ENCODE measurements at places on chromosomes 2 and 18. TPM values are rescaled to one million over a fixed set of nuclear protein-coding genes. Genes with fewer than 3 reads are reported as not detected.
A peak's percentile ranks its signal among the peaks of the same experiment; 100 is the strongest.

DNA sequence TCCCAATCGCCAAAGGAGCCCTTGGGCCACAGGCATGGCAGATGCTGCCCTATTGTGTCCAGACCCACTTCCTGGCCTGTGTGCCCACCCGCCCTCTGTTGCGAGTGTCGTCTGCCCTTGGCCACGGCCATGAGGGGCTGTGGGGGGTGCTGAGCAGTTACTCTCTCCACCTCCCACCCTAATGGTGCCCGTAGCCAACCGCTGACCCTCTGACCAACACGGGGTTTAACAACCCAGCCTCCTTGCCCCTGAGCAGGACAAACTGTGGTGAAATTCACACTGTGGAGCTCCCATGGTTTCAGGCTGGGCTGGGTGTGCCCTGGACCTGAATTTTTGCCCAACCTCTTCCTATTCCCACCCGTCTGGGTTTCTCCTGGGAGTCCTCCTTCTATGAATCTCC lies 145.7 kb upstream of the HDAC4 start:
- H3K27me3 ChIP-seq, result no peaks in the 10 kb centered on the region
- H3K4me1 ChIP-seq, result no peaks in the 10 kb centered on the region
- H3K36me3 ChIP-seq, result no peaks in the 10 kb centered on the region
- no peak overlapping the region for H3K4me3 ChIP-seq

DNA sequence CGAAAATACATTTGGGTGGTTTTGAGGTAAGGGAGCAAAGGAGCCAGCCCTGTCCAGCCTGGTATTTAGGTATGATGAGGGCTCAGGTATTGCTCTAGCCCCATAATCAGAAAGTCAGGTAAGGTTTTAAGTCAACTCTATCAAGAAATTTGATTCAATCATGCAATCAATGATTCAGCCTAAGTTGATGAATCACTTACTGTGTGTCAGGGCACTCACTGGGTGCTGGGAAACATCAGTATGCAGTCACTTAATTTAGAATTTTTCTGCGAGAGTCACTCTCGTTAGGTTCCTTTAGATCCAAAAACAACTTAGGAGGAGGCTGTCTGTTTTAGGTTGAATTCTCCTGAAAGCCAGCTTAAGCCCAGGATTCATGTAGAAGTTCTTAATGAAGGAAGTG lies 17.7 kb upstream of the SERPINB2 start:
- no peaks in the 10 kb centered on the region for H3K27me3 ChIP-seq
- no peak for DNase-seq
- H3K4me1 ChIP-seq, result no peaks in the 10 kb centered on the region
- H3K36me3 ChIP-seq, result no peaks in the 10 kb centered on the region
- H3K27ac ChIP-seq, result no peak overlapping the region

DNA sequence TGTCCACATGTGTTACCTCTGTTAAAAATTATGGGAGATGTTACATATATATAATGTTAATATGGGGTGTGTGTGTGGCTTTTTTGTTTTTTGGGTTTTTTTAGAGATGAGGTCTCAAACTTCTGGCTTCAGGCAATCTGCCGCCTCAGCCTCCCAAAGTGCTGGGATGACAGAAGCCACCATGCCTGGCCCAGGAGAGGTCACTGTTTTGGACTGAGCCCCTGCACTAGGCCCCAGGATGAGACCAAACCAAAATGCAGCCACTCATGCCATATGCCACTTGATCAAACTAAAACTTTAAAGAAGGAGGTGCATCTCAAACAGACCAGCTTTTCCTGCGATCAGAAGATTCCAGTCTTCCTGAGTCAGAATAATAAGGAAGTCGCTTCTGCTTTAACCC lies 2.5 kb downstream of the ADI1 start:
- H3K4me1 ChIP-seq, result peaks cover 26% of the 10 kb centered on the region
- peaks cover 47% of the 10 kb centered on the region for H3K36me3 ChIP-seq
- no peak for DNase-seq
- no peak overlapping the region for H3K4me3 ChIP-seq
- H3K27me3 ChIP-seq, result no peaks in the 10 kb centered on the region
- H3K27ac ChIP-seq, result no peak overlapping the region

DNA sequence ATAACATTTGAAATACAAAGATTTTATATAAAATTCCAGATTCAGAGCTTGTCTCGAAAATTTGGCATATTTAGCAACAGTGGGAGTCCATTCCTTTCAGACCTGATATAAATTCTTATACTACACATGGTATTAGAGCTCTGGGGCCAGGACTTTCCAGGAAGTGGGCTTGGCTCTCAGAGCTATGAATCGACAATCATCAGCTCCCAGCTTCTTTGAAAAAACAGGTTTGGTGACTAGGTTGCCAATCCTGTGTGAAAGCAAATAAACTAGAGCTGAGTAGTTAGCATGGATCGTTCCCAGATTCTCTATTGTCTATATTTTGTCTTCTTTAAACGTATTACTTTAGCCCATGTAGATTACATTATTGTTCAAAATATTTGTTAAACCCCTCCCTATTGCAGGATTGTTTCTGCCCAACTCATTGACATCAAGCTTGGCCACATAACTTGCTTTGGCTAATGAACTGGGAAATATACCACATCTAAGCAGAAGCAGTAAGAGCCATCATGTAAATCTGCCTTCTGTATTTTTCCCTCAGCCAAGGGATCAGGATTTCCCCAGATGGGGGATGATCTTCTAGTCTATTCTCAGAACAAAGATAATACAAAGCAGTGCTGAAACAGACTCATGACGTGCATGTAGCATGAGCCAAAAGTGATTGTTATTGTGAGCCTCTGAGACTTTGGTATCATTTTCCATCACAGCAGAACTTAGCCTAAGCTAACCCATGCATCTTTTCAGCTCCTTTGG lies 105.4 kb downstream of the KCNH7 start:
- no peak overlapping the region for H3K4me3 ChIP-seq
- DNase-seq, result no peak
- H3K4me1 ChIP-seq, result no peaks in the 10 kb centered on the region

GRCh38 chr18:22528291-22528690 lies 110.6 kb upstream of the CTAGE1 start:
- no peak for DNase-seq
- H3K27me3 ChIP-seq, result no peaks in the 10 kb centered on the region
- no peak overlapping the region for H3K27ac ChIP-seq

GRCh38 chr18:28478531-28478930 lies 301.6 kb upstream of the CDH2 start:
- H3K4me1 ChIP-seq, result no peaks in the 10 kb centered on the region
- H3K36me3 ChIP-seq, result no peaks in the 10 kb centered on the region
- no peak overlapping the region for H3K27ac ChIP-seq

DNA sequence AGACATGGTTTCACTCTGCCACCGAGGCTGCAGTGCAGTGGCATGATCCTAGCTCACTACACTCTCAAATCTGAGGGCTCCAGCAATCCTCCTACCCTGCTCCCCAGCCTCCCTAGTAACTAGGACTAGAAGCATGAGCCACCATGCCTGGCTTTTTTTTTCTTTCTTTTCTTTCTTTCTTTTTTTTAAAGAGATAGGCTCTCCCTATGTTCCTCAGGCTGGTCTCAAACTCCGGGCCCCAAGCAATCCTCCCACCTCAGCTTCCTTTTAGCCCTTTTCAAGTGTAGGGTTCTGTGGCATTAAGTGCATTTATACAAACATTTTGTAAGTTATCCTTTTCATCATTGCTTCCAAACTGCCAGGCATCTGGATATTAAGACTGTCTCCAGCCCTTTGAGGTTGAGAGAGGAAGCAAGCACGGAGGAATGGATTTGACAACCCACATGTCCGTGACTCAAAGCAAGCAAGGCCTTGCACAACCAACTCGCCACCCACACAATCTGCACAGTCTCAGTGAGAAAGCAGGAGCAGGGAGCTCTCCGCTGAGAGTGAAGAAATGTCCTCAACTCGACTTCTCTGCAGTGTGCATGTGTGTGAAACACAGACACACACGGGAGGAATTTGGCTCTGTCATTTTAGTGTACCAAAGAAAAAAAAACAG lies 65.6 kb downstream of the ATP8B1 start:
- no peak for DNase-seq
- H3K4me1 ChIP-seq, result no peaks in the 10 kb centered on the region
- H3K36me3 ChIP-seq, result no peaks in the 10 kb centered on the region
- H3K27me3 ChIP-seq, result no peaks in the 10 kb centered on the region
- no peak overlapping the region for H3K4me3 ChIP-seq

DNA sequence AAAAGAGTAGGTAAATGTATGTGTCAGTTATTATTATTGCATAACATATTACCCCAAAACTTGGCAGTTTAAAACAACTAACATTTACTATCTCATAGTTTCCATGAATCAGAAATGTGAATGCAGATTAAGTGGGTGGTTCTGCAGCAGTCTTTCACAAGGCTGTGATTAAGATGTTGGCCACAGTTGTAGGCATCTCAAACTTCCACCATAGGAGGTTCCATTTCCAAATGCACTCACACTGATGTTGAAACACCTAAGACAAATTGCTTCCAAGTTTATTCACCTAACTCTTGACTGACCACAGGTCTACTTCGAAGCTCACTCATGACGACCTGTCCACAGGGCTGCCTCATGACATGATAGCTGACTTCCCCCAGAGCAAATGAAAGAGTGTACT lies 360.8 kb downstream of the GRB14 start:
- H3K36me3 ChIP-seq, result no peaks in the 10 kb centered on the region
- no peak for DNase-seq

- H3K4me3 ChIP-seq, result no peak overlapping the region
- H3K27ac ChIP-seq, result no peak overlapping the region
These were observed 9.3 kb upstream of the MPP4 start for GRCh38 chr2:201707753-201708152.

- DNase-seq, result no peak
- no peak overlapping the region for H3K4me3 ChIP-seq
- no peaks in the 10 kb centered on the region for H3K27me3 ChIP-seq
- no peaks in the 10 kb centered on the region for H3K36me3 ChIP-seq
These were observed 120.0 kb upstream of the EPC2 start for GRCh38 chr2:148524519-148524919.

DNA sequence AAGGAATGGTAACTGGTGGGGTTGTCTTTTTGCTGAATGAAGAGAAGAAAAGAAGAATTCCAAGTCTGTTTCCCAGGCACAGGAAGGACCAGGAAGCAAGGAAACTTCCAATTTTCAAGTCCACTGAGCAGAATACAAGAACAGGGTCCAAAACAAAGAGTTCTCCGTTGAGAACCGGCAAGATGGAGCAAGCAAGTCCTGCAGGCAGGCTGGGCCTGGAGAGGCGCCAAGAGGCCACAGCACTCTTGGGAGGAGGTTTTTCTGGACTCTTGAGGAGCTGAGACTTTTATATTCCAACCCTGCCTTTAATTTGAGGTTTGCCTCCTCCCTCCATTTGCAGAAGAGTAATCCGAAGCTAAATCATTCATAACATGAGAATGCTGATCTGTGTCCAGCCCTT lies 224.5 kb downstream of the IKZF2 start:
- no peaks in the 10 kb centered on the region for H3K36me3 ChIP-seq
- no peaks in the 10 kb centered on the region for H3K4me1 ChIP-seq
- no peak for DNase-seq
- H3K27me3 ChIP-seq, result no peaks in the 10 kb centered on the region
- H3K4me3 ChIP-seq, result no peak overlapping the region
- no peak overlapping the region for H3K27ac ChIP-seq

DNA sequence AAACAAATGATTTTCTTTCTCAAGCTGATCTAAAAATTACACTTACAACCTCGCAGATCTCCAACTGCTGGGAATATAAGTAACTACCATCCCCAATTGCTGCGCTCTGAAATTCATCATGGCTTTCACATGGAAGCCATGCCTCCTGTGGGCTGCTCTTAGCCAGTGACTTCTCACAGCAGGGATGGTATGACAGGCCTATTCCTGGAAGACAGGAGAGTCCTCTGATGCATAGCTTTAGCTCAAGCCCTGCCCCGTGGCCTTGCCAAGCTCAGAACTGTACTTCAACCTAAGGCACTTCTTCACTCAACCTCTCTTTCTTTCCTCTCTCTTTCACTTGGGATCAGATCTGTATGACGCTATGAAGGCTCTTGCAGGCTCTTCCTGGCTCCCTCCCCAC lies 12.6 kb upstream of the ELAC1 start:
- no peaks in the 10 kb centered on the region for H3K4me1 ChIP-seq
- H3K27ac ChIP-seq, result no peak overlapping the region
- DNase-seq, result no peak
- H3K27me3 ChIP-seq, result no peaks in the 10 kb centered on the region
- no peaks in the 10 kb centered on the region for H3K36me3 ChIP-seq
- H3K4me3 ChIP-seq, result no peak overlapping the region

- no peaks in the 10 kb centered on the region for H3K27me3 ChIP-seq
- DNase-seq, result peak; percentile 84
- peaks cover 26% of the 10 kb centered on the region for H3K4me1 ChIP-seq
- peak overlapping the region; percentile 86 for H3K4me3 ChIP-seq
These were observed 649 bp downstream of the ESCO1 start for GRCh38 chr18:21599585-21600525.

DNA sequence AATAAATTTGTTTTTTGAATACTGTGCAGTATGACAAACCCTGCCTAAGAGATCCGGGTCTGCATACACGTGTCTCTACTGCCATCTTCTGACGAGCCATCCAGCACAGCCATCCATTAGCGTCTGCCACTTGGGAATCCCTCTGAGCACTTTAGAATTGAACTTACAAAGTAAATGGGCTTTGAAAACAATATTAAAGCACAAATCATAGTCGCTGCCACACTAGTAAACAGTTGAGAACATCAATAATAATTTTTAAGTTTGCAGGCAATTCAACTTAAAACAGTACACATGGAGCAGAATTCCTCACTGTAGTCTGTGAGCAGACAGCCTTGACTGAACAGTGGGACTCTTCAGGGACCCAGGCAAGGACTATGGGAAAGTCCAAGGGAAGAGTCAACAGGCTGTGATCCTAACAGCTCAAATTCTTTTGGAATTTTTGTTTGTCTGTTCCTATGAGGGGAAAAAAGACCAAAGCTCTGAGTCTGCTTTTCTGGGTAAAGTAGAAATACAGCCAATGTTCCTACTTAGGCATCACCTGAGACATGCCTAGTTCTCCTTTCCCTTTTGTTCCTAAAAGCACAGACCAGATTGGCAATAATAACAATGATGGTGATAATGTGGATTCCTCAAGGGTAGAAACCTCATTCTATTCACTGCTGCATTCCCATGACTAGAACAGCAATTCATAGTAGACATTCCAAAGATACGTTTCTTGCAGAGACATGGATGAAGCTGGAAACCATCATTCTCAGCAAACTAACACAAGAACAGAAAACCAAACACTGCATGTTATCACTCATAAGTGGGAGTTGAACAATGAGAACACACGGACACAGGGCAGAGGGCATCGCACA lies 92.9 kb downstream of the MREG start:
- DNase-seq, result peak; percentile 81
- H3K36me3 ChIP-seq, result no peaks in the 10 kb centered on the region
- H3K27ac ChIP-seq, result no peak overlapping the region
- H3K4me3 ChIP-seq, result no peak overlapping the region

The RAMP1 gene
- not detected for total RNA-seq

The APCDD1 gene
- total RNA-seq, result not detected
